ENCODE measurements at places on chromosomes 11 and 22.

GRCh38 chr11:78926633-78927338 lies 352.1 kb upstream of the NARS2 start:
- DNase-seq = no peak

DNA sequence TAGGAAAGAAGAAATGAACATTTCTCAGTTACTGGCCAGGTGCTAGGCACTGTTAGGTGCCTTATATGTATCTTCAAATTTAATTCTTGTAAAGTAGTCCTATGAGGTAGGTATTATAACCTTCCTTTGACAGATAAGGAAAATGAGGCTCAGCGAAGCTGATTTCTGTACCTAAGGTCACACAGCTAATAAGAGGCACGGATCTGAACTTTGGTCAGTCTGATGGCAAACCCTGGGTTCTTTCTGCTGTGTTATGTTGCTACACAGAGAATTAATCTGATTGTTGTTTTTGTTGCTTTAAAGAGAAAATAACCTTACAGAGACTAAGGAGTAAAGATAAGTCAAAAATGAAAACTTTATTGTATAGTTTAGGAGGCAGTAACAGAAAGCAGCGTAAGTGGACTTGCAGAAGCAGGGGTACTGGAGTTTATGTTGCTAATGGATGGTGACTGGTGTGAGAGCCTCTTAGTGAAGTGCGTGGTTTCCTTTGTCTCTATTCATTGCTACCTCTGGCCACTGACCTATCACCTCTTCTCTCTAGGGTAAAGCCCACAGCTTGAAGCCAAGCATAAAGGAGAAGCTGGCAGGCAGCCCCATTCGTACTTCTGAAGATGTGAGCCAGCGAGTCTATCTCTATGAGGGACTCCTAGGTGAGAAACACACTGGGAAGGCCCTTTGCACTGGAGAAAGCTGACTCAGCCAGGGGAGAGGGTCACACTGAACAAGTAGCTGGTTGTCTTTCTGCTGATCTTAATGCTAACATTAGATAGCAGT lies 38.3 kb downstream of the MADD start:
- DNase-seq = no peak

GRCh38 chr11:14079011-14079410 lies 116.5 kb downstream of the SPON1 start:
- no peak for DNase-seq

DNA sequence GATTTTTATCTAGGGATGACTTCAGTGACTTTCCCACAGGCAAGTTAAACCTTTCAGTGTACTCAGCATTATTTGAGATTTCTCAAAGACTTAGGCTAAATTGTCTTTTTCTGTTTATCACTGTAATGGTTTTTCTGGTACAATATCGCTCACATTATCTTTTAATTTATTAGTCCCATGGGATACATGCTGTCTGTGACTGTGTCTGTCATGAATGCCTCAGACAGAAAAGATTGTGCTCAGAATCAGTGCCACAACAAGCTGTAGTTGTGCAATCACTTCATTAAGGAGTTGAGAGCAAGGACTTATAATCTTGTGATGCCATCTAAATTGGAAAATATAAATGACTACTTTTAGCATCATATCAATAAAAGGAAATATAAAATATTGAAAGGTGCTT lies 2374.2 kb upstream of the RAG2 start:
- no peak for DNase-seq

GRCh38 chr11:117759305-117759704 lies 37.7 kb downstream of the DSCAML1 start:
- no peak for DNase-seq

DNA sequence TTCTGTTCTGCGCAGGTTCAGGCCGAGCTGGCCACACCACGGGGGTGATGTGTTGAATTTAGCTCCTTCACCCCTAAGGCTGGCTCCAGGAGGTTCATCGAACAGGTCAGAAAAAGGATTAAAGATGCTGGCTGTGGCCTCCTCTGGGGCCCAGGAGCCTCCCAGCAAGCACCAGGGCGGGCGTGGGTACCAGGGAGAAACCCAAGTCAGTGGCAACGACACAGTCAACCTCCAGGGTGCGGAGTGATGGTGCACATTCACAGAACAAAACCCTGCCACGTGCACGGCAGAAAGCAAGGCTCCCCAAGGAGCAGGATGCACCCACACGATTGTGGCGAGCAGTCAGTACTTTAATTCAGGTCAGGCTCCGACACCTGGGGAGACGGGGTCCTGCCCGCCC lies 10.8 kb downstream of the C11orf24 start:
- DNase-seq = no peak

- no peak for DNase-seq
Observed at GRCh38 chr22:31628362-31628761, 33.7 kb downstream of the PISD start.

GRCh38 chr11:42770444-42771065 lies 541.2 kb upstream of the API5 start:
- no peak for DNase-seq

DNA sequence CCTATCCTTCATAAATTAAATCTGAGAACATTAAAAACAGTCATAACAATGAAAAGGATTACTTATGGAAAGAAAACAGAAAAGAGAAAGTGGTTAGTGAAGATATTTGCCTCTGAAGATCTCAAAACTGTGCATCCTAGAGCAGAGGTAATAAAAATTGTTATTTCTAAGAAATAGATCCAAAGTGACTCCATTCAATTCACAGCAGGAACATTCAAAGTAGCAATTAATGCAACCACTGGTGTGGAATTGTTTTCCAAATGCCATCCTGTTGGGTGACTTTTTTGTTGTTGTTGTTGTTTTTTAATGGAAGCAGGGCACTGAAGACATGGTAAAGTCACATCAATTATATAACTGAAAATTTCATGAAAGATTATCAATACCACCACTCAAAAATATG lies 1139.5 kb upstream of the CCDC90B start:
- DNase-seq = no peak

- no peak for DNase-seq
Observed at GRCh38 chr22:20111045-20111688, 4.7 kb upstream of the RANBP1 start.

- DNase-seq = no peak
Observed at GRCh38 chr11:16883174-16883573, 131.0 kb downstream of the PLEKHA7 start.

DNA sequence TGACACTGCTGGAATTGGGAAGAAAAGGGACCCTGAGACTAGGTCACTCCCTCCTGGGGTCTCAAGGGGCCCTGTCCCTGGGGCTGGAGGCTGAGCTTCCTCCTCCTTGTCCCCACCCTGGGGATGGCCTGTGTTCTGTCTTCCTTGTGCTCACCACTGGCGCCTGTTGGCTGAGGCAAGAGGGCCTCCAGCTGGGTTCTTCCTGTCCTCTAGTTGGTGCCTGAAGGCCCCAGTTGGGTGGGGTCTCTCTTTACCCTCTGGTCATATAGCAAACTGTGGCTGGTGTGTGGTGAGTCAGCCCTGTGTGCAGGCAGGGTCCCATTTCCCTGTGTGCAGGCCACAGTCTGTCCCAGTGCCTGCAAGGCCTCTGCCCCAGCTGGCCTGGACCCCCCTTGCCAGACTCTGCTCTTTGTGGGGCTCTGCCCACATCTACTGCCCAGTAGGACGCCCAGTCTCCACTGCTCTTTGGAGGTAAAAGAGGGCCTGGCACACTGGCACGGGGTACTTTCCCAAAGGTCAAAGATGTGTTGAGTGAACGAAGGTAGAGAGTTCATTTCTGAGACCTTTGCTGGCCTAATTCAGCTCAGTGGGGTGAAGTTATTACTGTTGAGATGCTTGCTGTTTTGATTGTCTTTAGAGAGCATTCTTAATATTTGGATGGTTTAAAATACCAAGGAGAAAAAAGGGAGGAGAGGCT lies 55.1 kb upstream of the CLDN5 start:
- DNase-seq = no peak

GRCh38 chr22:20758688-20759087 lies 15.2 kb upstream of the SERPIND1 start:
- no peak for DNase-seq

DNA sequence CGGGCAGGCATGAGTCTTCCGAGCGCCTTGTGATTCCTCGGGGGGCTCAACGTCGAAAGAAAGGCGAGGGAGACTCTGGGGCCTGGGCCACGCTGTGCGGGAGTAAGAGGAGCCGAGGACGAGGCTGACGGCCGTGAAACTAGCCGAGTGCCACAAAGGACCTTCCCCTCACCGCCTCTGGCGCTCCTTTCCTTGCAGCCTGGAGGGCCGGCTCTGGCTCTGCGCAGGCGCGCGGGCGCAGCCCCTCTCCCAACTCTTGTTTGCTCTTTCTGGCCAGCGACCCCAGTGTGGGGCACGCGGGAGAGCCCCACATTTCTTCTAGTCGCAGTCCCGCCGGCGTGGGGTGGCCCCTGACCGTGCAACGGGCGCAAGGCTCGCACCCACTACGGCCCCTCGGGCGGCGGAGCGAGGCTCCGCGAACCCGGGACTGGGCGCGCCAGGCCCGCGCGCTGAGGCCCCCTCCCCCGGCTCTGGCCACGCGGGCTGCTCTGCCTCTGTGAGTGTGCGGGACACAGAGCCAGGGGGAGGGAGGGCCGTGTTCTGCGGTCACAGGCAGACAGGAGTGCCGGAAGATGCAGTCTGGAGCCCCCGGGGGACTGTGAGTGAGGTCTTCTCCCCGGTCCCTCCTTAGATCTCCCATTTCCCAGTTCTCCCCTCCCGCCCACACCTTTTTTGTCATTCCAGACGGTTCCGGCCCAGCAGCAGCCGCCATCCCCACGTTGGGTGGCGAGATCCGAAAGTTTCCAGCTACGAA lies 1.0 kb upstream of the TOB2 start:
- no peak for DNase-seq

DNA sequence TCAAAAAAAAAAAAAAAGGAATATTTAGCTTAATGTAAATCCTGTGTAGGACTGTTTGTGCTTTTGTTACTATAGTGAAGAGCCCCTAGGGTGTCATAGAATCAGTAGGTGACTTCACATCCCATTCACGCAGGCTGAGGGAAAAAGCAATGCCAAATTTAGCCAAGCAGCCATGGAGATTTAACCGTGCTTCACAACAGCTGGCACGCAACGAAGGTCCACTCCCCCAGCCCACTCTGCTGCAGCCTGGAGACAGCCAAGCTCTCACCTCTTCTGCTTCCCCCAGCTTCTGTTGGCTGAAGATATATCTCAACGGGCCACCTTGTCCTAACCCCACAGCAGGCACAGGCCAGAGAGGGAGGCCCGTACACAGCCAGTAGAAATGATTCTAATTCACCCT lies 78.8 kb upstream of the BID start:
- DNase-seq = no peak

- peak; percentile 69 for DNase-seq
Observed at GRCh38 chr22:36659762-36660509, 43.6 kb downstream of the CACNG2 start.

DNA sequence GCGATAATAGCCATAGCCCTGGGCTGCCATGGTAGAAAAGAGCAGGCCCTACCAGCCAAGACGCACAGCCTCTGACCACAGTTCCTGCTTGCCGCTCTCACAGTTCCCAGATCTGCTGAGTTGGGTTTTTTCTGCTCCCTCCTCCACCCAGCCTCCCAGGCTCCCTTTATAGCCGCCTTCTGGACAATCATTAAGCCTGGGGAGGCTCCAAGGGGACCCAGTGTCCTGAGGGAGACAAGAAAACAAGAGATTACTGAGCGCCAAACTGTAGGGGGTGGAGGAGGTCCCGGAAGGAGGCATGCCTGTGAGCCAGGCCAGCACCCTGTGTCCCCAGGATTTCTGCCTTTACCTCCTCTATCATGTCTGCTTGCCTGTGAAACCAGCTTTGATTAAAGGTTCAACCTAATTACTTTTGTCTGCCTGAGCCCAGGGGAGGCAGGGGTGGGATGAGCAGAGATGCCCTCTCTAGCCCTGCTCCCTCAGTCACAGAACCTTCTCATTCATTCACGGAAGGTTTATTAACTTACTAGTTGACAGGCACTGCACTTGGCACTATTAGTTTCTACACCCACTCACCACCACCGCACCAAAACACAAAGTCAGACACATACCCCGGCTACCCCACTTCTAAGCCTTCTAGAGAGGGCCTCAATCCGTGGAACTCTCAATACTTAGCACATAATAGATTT lies 1.2 kb downstream of the SLC37A4 start:
- no peak for DNase-seq

DNA sequence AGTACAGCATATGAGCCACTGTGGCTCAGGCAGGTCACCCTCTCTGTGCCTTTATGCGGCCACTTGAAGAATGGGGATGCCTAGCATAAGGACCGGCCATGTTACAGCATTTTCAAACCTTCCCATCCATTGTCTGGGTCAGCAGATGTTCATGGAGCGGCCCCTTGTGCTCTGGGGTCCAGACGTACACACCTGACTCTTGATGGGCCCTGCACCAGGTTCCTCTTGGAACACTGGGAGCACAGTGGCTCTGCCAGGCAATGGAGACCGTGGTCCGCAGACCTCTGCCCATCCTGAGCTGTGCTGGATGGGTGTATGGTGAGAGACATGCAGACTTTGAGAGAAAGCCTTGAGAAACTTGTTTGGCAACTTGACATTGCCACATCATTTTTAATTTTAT lies 9.8 kb downstream of the PRDM11 start:
- DNase-seq = no peak

- no peak for DNase-seq
Observed at GRCh38 chr11:86594746-86595145, 77.7 kb downstream of the ME3 start.

DNA sequence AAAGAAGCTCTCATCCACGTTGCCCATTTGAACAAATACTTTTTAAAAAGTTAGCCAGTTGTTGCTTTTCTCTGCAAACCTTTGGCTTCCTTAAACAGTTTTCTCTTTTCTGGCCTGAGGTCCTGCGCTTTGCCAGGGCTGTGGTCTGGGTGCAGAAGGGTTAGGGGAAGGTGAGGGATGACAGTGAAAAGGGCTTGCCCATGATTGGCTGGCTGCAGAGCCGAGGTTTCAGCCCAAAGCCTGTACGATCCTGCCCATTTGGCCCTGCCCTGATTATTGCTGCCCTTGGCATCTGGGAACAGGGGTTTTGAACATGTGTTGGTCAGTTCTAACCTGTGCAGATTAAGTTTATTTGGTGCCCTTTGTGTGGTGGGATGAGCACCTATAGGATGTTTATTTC lies 1.5 kb downstream of the INCENP start:
- no peak for DNase-seq

- DNase-seq = no peak
Observed at GRCh38 chr11:71423181-71423790, 24.9 kb downstream of the DHCR7 start.

Data from AG09319 (cell line).